ENCODE measurements at places on chromosomes 7 and 10.

DNA sequence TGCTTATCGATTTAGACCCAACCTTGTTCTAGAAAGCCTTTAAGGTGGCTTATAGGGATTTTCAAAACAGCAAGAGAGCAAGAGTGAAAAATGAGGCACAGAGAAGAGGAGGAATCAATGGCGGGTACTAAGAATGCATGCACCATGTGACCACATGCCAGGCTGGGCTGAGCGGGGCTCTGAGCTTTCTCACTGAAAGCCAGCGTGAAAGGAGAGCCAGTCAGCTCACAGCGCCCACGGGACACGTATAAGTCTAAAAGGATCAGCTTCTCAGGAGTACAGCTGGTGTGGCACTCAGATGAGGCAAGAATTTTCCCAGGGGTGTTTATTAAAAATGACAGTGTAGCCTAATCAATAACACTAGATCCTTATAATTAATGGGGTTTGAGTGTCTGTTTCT is 114.3 kb downstream of the SLIT1 start:
- DNase-seq: no peak

- no peak for DNase-seq
These were observed 222.5 kb upstream of the CACNA2D1 start for GRCh38 chr7:82665966-82666507.

DNA sequence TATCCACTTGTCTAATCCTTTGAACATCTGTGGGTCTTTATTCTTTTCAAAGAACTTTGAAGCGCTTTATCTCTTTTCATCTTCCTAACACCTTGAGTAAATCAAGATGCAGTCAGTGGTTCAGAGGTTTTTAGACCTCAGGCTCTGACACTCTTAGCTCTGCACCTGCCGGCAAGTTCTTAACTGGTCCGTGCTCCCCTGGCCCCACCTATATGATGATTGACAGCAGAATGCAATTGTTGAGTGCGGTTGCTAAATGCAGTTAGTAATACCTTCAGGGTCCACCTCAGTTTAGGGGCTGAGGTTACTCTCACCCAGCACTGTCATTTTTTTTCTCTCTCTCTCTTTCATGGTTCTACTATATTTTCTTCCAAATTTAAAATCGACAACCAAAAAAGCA is 854.2 kb upstream of the AUTS2 start:
- DNase-seq: no peak

DNA sequence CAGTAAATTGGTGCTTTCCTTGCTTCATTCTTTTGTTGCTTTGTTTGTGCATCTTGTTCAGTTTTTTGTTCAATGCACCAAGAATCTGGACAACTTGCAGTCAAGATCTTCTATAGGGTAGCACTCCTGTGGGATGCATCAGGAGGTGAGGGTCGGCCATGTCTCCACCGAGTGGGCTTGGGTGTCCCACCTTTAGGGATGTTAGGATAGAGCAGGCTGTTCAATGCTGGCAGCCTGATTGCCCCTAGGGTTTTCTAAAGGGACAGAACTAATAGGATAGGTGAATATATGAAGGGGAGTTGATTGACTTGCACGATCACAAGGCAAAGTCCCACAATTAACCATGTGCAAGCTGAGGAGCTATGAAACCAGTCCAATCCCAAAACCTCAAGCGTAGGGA is 109.9 kb downstream of the GLRX3 start:
- peak; percentile 1 for DNase-seq

GRCh38 chr10:11336722-11337162 is 274.7 kb downstream of the USP6NL start:
- DNase-seq: peak; percentile 42

- DNase-seq: no peak
These were observed 11.1 kb upstream of the DNMBP start for GRCh38 chr10:100020886-100021253.

- peak; percentile 52 for DNase-seq
These were observed 1.3 kb downstream of the CNNM1 start for GRCh38 chr10:99330347-99330924.

- no peak for DNase-seq
These were observed 62.2 kb downstream of the SAMD9 start for GRCh38 chr7:93055543-93056107.

GRCh38 chr7:101169838-101170551 is 4.6 kb upstream of the VGF start:
- peak; percentile 96 for DNase-seq

GRCh38 chr7:148865283-148865682 is 18.8 kb downstream of the EZH2 start:
- DNase-seq: no peak

GRCh38 chr7:71286336-71286735 is 154.4 kb downstream of the GALNT17 start:
- no peak for DNase-seq

- no peak for DNase-seq
These were observed 17.3 kb downstream of the HIP1 start for GRCh38 chr7:75721426-75721825.

GRCh38 chr7:111312966-111313365 is 222.0 kb downstream of the LRRN3 start:
- no peak for DNase-seq

- no peak for DNase-seq
These were observed 28.5 kb downstream of the CNNM1 start for GRCh38 chr10:99357691-99358090.

DNA sequence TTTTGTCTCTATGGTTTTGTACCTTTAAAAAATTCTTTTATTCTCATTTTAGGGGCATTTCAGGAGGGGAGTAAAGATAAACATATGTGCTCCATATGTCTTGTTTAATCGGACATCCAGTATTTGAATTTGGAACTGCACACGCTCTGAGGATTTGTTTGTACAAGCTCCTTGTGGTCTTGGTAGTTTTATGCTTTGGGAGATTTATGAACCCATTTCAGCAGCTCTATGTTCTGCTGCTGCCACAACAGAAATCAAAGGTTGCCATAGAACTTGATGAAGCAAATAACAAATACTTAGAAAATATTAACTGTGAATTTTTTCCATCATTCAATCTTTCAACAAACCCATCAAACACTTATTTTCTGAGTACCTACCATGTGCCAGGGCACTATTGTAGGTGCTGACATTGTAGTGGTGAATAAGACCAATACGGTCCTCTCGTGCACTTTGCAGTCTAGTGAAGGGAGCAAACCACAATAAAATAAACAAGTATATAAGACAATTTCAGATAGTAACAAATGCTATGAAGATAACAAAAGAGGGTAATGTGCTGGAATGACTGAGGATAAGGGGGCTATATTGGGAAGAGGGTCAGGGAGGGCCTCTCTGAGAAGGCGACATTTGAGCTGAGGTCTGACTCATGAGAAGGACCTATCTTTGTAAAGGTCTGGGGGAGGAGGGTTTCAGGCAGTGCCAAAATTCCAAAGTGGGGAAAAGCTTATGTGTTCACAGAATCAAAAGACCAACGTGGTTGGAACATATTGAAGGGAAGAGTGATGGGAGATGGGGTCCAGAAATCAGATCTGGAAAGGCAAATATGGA is 30.4 kb downstream of the MYPN start:
- no peak for DNase-seq

DNA sequence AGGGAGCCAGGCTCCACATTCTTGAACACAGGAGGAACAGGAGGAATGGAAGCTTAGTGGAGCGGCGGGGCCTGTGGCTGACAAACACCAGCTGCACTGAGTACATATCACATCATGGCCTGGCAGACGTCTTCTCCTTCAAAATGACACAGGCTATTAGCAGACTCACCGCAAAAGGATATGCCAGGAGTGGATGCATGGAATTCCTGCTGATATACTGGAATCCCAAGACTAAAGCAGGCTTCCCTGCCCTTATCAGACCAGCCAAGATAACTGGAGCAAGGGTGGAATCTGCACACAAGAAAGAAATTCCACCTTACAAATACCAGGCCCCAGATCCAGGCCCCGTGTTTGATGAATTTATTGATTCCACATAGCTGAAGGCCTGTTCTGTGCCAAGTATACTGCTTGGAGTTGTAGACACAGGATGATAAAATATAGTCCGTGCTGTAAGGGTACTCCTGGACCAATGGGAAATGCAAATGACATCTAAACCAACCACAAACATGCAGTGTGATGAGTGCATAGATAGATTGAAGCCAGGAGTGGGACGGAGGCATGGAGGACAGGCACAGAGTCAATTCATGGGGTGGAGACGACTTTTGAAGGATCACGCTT is 480.5 kb upstream of the ZMIZ1 start:
- DNase-seq: no peak

GRCh38 chr7:94182066-94182465 is 177.9 kb upstream of the BET1 start:
- DNase-seq: no peak

DNA sequence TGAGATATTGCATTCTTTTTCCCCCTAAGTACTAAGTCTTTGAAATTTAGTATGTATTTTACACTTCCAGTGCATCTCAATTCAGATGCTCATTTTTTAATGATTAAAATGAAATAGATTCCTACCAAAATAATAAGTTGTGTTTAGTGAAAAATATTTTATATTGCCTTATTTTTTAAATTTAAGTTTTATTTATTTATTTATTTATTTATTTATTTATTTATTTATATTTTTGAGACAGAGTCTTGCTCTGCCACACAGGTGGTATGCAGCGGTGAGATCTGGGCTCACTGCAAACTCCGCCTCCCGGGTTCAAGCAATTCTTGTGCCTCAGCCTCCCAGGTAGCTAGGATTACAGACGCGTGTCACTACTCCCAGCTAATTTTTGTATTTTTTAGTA is 95.5 kb downstream of the RPS24 start:
- DNase-seq: no peak

DNA sequence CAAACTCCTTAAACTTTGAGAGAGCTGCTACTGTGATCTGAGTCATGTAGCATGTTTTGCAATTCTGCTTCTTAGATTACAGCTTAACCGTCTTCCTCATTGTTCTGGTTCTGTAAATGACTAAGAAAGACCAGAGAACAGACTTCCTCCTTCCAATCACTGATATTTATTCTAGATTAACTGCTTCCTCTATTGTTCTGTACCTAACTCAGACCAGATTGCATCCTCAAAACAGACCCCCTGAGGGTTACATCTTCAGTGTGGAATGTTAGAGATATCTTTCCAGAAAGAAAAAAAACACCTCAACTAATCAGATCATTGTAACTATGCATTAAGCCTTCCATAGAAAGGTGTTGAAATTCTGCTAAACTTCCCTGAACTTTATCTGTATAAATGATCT is 5.7 kb upstream of the PIP start:
- DNase-seq: no peak

DNA sequence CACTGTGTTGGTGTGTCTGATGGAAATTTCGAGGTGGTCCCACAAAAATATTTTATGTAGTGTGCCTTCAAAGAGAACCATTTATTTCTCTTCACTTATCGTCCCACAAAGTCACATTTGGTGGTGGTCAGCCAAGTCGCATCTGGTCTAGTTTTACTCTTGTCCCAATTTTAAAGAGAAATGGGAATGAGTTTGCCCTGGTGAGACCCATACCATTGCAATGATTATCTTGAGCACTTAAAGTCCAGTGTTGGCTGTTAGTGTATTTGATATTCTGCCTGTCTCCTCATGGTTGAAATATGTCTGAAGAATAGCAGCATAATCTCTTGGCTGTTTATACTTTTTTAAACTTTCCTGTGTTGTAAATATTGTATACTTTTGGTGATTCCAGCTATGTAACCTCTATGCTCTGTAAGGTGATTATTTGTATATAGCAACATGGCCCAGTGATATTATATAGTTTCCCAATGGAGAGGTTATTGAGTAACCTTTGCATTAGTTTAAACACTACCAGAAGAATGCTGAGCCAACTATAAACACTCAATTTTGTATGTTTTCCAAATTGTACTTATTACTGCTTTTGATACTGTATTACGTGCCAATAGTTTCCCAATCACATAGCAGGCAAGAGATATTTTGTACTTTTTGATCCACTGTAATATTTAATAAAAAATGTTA is 172.2 kb downstream of the RTKN2 start:
- DNase-seq: no peak

- no peak for DNase-seq
These were observed 53.7 kb upstream of the MACC1 start for GRCh38 chr7:20270867-20271266.

GRCh38 chr7:147412782-147413556 is 1177.6 kb upstream of the C7orf33 start:
- no peak for DNase-seq

GRCh38 chr10:51924359-51924758 is 225.0 kb upstream of the CSTF2T start:
- no peak for DNase-seq

DNA sequence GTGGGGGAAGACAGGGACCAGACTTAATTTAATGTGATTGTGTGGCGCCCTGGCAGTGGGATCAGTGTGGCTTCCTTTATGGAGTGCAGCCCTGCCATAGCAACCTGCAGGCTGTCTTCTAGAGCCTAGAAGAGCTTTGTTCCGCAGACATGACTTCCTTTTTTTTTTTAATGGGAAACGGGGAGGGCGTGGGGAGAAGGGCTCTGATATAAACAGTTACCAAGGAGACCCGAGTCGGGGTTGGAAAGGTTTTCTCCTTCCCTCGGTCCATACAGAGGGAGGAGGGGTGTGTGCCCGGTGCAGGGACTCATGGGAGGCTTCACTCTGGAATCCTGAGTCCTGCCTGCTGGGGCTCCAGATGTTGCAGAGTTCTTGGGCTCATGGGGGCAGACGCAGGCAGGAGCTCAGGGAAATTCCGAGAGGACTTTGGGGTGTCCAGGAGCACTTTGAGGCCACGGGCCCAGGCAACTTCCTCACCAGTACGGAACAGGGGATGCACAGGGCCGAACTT is 26.9 kb downstream of the TMEM120A start:
- no peak for DNase-seq

DNA sequence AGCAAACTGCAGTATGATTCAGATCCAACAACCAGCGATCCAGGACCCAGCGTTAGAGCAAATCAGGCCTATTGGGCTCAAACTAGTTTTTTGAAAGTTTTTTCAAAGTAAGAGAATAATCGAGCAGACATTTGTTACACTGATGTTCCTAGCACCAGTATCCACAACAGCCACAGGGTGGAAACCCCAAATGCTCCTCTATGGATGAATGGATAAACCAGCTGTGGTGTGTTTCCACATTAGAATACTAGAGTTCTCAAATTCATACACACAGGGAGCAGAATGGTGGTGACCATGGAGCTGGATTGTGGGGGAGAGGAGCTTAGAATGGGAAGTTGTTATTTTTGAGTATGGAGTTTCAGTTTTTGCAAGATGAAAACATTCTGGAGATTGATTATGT is 60.7 kb downstream of the PDIA4 start:
- DNase-seq: no peak
